ENCODE measurements at places on chromosomes 1 and 21. TPM values are rescaled to one million over a fixed set of nuclear protein-coding genes. Genes with fewer than 3 reads are reported as not detected.

GRCh38 chr1:67534627-67535065 is 104.4 kb upstream of the SERBP1 start:
- H3K36me3 ChIP-seq, result no peaks in the 10 kb centered on the region
- DNase-seq, result no peak
- no peak overlapping the region for H3K27ac ChIP-seq
- H3K4me3 ChIP-seq, result no peak overlapping the region
- H3K4me1 ChIP-seq, result no peaks in the 10 kb centered on the region

The ANP32E gene
- total RNA-seq, result 130 TPM

- H3K36me3 ChIP-seq, result peaks cover 6% of the 10 kb centered on the region
- H3K4me3 ChIP-seq, result no peak overlapping the region
- H3K27me3 ChIP-seq, result no peaks in the 10 kb centered on the region
- no peak for DNase-seq
- H3K4me1 ChIP-seq, result peaks cover 14% of the 10 kb centered on the region
Measured at GRCh38 chr1:7831458-7831857, 21.4 kb downstream of the UTS2 start.

The SDC3 gene
- not detected for total RNA-seq

DNA sequence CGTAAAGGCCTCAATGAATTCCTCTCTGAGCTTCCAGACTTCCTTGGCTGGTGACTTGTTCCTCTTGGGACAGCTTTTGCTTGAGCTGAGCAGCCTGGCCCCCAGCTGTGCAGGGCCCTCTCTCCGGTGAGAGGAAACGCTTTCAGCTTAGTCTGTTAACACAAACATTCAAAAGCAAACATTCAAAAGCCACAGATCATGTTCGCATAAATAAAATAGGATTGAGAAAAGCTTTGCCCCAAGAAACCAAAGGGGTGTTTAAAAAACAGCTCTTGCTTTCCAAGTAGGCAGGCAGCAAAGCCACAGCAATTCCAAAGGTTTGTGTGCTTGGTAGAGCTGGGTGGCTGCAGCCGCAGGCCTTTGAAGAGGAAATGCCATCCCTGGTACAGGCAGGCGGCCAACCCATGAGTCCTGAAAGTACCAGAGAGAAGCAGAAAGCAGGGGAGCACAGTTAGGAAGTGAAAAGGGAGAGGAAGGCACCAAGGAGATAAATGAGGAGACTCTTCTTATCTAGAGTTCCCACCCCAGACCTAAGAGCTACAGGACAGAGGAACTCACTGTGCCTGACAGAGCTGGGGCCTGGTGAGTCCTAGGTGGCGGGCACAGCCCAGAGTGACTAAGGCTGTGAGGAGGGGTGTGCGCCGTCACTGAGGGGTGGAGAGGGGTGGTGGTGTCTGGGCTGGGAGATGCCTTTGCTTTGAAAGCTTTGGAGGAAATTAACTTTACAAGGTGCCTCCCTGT is 48.4 kb downstream of the CCN1 start:
- no peaks in the 10 kb centered on the region for H3K4me1 ChIP-seq
- H3K4me3 ChIP-seq, result no peak overlapping the region
- no peak overlapping the region for H3K27ac ChIP-seq
- peaks cover 13% of the 10 kb centered on the region for H3K36me3 ChIP-seq
- DNase-seq, result no peak
- no peaks in the 10 kb centered on the region for H3K27me3 ChIP-seq

The CYYR1 gene
- total RNA-seq, result not detected

The TSPEAR gene
- total RNA-seq, result not detected

- no peaks in the 10 kb centered on the region for H3K36me3 ChIP-seq
- H3K4me3 ChIP-seq, result no peak overlapping the region
- no peak for DNase-seq
Measured at GRCh38 chr1:230385930-230386329, 40.2 kb downstream of the PGBD5 start.

The RNF186 gene
- not detected for total RNA-seq

- H3K36me3 ChIP-seq, result no peaks in the 10 kb centered on the region
- no peak overlapping the region for H3K4me3 ChIP-seq
- H3K4me1 ChIP-seq, result no peaks in the 10 kb centered on the region
- DNase-seq, result no peak
- no peak overlapping the region for H3K27ac ChIP-seq
Measured at GRCh38 chr21:27759820-27760219, 792.9 kb upstream of the ADAMTS5 start.

The AQP10 gene
- total RNA-seq, result not detected

The KCNA3 gene
- total RNA-seq, result 95.2 TPM

GRCh38 chr1:201845331-201846083 is 16.6 kb downstream of the IPO9 start:
- no peaks in the 10 kb centered on the region for H3K27me3 ChIP-seq
- DNase-seq, result no peak
- peak overlapping the region; percentile 54 for H3K27ac ChIP-seq

GRCh38 chr21:42279341-42279871 is 35.8 kb downstream of the TFF3 start:
- H3K27me3 ChIP-seq, result no peaks in the 10 kb centered on the region
- no peak for DNase-seq
- no peaks in the 10 kb centered on the region for H3K36me3 ChIP-seq
- no peak overlapping the region for H3K27ac ChIP-seq

The LYPD8 gene
- total RNA-seq, result not detected

DNA sequence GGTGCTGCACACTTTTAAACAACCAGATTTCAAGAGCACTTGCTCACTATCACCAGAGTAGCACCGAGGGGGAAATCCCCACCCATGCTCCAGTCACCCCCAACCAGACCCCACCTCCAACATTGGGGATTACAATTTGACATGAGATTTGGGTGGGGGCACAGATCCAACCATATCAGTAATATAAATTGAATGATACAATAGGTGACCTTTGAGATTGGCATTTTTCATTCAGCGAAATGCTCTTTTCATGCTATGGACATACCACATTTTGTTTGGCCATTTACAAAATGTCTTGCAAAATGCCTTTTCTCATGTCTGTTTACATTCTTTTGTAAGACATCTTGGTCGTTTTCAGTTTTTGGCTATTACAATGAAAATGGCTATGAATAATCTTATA is 23.9 kb downstream of the RYR2 start:
- no peak overlapping the region for H3K27ac ChIP-seq
- H3K36me3 ChIP-seq, result no peaks in the 10 kb centered on the region
- no peaks in the 10 kb centered on the region for H3K4me1 ChIP-seq
- no peak overlapping the region for H3K4me3 ChIP-seq

GRCh38 chr1:172451002-172451443 is 7.2 kb upstream of the PIGC start:
- no peaks in the 10 kb centered on the region for H3K27me3 ChIP-seq
- DNase-seq, result no peak
- peak overlapping the region; percentile 41 for H3K27ac ChIP-seq
- no peak overlapping the region for H3K4me3 ChIP-seq
- H3K36me3 ChIP-seq, result no peaks in the 10 kb centered on the region

GRCh38 chr1:2607641-2608091 is 21.1 kb downstream of the PRXL2B start:
- no peak for DNase-seq
- no peak overlapping the region for H3K27ac ChIP-seq
- no peak overlapping the region for H3K4me3 ChIP-seq

DNA sequence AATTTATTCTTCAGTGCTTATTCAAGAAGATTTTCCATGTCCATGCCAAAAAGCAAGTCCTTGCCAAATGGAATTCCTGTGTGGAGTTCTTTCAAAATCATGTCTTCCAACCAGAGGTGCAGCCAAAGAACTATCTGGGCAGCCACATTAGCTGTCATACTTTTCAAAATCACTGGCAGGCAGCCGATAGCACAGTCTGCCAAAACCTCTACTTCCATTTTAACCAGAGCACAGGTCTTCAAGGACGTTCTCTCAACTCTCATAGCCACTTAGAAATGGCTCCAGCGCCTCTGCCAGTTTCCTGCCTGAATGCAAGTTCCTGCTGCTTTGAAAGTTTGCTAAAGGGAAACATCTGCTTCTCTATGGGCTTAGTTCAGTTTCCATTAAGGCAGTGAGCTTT is 975.7 kb upstream of the ADGRL4 start:
- H3K27me3 ChIP-seq, result no peaks in the 10 kb centered on the region
- H3K4me1 ChIP-seq, result no peaks in the 10 kb centered on the region
- no peak overlapping the region for H3K27ac ChIP-seq
- H3K4me3 ChIP-seq, result no peak overlapping the region
- DNase-seq, result no peak

The SLFNL1 gene
- 0.12 TPM for total RNA-seq

- DNase-seq, result no peak
- no peak overlapping the region for H3K27ac ChIP-seq
- no peak overlapping the region for H3K4me3 ChIP-seq
- no peaks in the 10 kb centered on the region for H3K4me1 ChIP-seq
Measured at GRCh38 chr1:22819361-22819760, 108.7 kb downstream of the EPHB2 start.

The HTR6 gene
- not detected for total RNA-seq

The NHLH2 gene
- not detected for total RNA-seq

The OR2T33 gene
- total RNA-seq, result not detected

- no peak overlapping the region for H3K4me3 ChIP-seq
- no peak overlapping the region for H3K27ac ChIP-seq
- H3K4me1 ChIP-seq, result peaks cover 44% of the 10 kb centered on the region
- H3K27me3 ChIP-seq, result no peaks in the 10 kb centered on the region
Measured at GRCh38 chr21:17802572-17802971, 16.6 kb downstream of the C21orf91 start.

GRCh38 chr1:209446356-209446755 is 137.2 kb upstream of the CAMK1G start:
- no peaks in the 10 kb centered on the region for H3K4me1 ChIP-seq
- no peak for DNase-seq
- no peaks in the 10 kb centered on the region for H3K36me3 ChIP-seq
- H3K27ac ChIP-seq, result no peak overlapping the region
- H3K27me3 ChIP-seq, result no peaks in the 10 kb centered on the region

GRCh38 chr1:197924516-197925123 is 7.4 kb downstream of the LHX9 start:
- peaks cover 2% of the 10 kb centered on the region for H3K36me3 ChIP-seq
- peaks cover 19% of the 10 kb centered on the region for H3K4me1 ChIP-seq
- no peak overlapping the region for H3K27ac ChIP-seq
- H3K27me3 ChIP-seq, result peaks cover 73% of the 10 kb centered on the region
- no peak overlapping the region for H3K4me3 ChIP-seq
- no peak for DNase-seq

- no peak for DNase-seq
- no peak overlapping the region for H3K27ac ChIP-seq
- no peaks in the 10 kb centered on the region for H3K36me3 ChIP-seq
Measured at GRCh38 chr1:163673759-163674151, 352.0 kb downstream of the NUF2 start.

- DNase-seq, result no peak
- no peaks in the 10 kb centered on the region for H3K4me1 ChIP-seq
- no peak overlapping the region for H3K27ac ChIP-seq
- no peaks in the 10 kb centered on the region for H3K36me3 ChIP-seq
Measured at GRCh38 chr1:209207126-209207700, 376.3 kb upstream of the CAMK1G start.

The NID1 gene
- total RNA-seq, result 0.52 TPM

The RGS16 gene
- 39.9 TPM for total RNA-seq

DNA sequence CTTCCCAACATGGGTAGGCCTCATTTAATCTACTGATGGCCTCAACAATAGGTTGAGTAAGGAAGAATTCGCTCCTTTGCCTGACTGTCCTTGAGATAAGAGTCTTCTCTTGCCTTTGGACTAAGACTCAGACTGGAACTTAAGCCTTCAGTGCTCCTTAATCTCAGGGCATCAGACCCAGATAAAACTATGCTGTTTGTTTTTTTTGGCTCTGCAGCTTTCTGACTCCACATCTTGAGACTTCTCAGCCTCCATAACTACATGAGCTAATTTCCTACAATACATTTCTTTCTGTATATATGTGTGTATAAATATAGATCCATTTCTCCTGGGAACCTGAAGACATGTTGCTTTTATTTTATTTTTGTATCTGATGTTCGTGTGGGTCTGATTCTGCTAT is 1470.7 kb upstream of the PRMT6 start:
- H3K36me3 ChIP-seq, result no peaks in the 10 kb centered on the region
- no peaks in the 10 kb centered on the region for H3K4me1 ChIP-seq
- no peak overlapping the region for H3K27ac ChIP-seq
- no peak for DNase-seq

GRCh38 chr1:19385869-19386591 is 73.9 kb downstream of the SLC66A1 start:
- DNase-seq, result no peak
- no peak overlapping the region for H3K27ac ChIP-seq
- H3K27me3 ChIP-seq, result no peaks in the 10 kb centered on the region
- no peak overlapping the region for H3K4me3 ChIP-seq
- peaks cover 34% of the 10 kb centered on the region for H3K4me1 ChIP-seq
- H3K36me3 ChIP-seq, result peaks cover 22% of the 10 kb centered on the region

- no peak for DNase-seq
- no peaks in the 10 kb centered on the region for H3K4me1 ChIP-seq
- H3K36me3 ChIP-seq, result no peaks in the 10 kb centered on the region
- H3K27ac ChIP-seq, result no peak overlapping the region
- H3K27me3 ChIP-seq, result peaks cover 20% of the 10 kb centered on the region
Measured at GRCh38 chr1:204150702-204151551, 917 bp downstream of the ETNK2 start.

DNA sequence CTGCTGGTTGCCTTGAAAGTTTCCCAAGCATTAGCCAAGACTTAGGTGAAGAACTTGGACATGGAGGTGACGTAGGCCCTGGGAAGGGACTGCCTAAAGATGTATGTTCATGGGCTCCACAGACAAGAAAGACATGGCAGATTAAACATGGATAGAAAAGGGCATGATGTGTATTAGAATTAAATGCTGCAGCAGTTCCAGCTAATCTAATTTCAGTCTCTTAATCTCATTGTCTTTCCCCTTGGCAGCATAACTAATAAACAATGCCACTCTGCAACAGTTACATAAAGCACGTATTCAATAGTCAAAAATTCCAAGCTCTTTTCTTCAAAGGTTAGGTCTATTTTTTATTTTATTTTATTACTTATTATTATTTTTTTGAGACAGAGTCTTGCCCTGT is 251.6 kb downstream of the KIF26B start:
- H3K27me3 ChIP-seq, result no peaks in the 10 kb centered on the region
- H3K36me3 ChIP-seq, result no peaks in the 10 kb centered on the region
- H3K27ac ChIP-seq, result no peak overlapping the region

The FCRL1 gene
- total RNA-seq, result not detected

The MR1 gene
- 41.2 TPM for total RNA-seq

DNA sequence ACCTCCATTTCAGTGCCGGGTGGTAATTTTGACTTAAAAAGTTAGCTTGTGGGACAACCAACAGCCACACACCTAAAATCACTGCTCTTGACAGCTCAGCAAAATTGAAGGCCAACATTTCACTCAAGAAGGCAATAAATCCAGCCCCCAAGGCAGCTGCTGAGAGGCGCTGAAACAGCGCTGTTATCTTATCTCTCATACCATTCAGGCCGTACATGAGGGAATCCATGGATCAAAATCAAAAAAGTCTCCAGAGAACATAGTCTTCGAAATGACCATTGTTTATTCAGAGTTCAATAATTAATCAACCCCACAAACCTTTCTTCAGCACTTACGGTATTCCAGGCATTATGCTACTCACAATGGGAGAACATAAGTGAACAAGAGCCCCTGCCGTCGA is 38.5 kb downstream of the ZBTB18 start:
- H3K4me3 ChIP-seq, result no peak overlapping the region
- no peaks in the 10 kb centered on the region for H3K4me1 ChIP-seq
- peaks cover 7% of the 10 kb centered on the region for H3K27me3 ChIP-seq

- DNase-seq, result no peak
- H3K4me3 ChIP-seq, result no peak overlapping the region
- no peak overlapping the region for H3K27ac ChIP-seq
- H3K27me3 ChIP-seq, result no peaks in the 10 kb centered on the region
- peaks cover 1% of the 10 kb centered on the region for H3K4me1 ChIP-seq
- H3K36me3 ChIP-seq, result no peaks in the 10 kb centered on the region
Measured at GRCh38 chr21:22250355-22250754, 1252.1 kb downstream of the NCAM2 start.

- no peaks in the 10 kb centered on the region for H3K27me3 ChIP-seq
- no peak overlapping the region for H3K27ac ChIP-seq
- DNase-seq, result no peak
- H3K4me3 ChIP-seq, result no peak overlapping the region
Measured at GRCh38 chr21:42038826-42039425, 28.8 kb upstream of the ZBTB21 start.
